ENCODE measurements at places on chromosomes 4 and X.

GRCh38 chrX:113935518-113935917 lies 648.4 kb upstream of the HTR2C start:
- peak; percentile 1 for DNase-seq

GRCh38 chr4:64174247-64174882 lies 234.9 kb downstream of the TECRL start:
- no peak for DNase-seq

GRCh38 chr4:12178614-12179610 lies 750.2 kb upstream of the HS3ST1 start:
- DNase-seq, result no peak

GRCh38 chr4:47612116-47613023 lies 127.3 kb downstream of the ATP10D start:
- no peak for DNase-seq

- no peak for DNase-seq
Observed at GRCh38 chr4:6423575-6423974, 48.8 kb downstream of the PPP2R2C start.

GRCh38 chr4:76758996-76759395 lies 138.9 kb downstream of the SOWAHB start:
- no peak for DNase-seq

DNA sequence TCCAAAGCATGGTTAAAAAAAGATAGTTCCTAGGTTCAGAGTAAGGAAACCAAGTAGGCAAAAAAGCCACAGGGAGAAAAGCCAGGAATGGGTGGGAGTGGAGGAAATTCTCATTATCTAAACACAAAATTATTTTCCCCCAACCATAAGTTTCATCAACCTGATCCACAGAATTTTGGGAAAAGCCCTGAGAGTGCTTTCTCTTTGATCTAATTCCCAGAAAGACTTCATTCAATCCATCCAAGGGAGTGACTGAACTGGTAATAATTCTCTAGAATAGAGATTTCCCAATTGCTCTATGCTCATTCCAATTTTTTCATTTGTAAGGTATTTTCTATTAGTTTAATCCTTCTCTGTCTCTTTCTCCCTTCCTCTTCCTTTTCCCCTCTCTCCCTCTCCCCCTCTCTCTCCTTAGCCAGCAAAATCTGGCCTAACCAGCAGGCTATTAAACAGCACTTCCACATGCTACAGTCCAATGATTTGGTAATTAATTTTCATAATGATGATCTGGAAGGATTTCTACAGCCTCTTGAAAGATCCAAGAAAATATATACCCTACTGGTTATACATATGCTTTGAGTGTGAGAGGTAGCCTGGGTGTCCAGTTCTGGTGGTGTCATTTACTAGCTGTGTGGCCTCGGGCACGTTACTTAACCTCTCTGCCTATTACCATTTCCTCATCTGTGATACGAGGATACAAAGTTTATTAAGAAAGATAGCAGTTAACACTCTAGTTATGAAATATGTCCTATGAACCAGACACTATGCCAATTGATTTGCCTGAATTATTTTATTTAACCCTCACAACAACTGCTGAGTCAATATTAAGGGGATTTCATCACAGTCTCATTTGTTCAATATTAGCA lies 251.5 kb upstream of the RASGEF1B start:
- DNase-seq, result no peak

- DNase-seq, result no peak
Observed at GRCh38 chr4:11632025-11632424, 203.3 kb upstream of the HS3ST1 start.

GRCh38 chr4:24131954-24132673 lies 242.3 kb upstream of the PPARGC1A start:
- DNase-seq, result no peak

DNA sequence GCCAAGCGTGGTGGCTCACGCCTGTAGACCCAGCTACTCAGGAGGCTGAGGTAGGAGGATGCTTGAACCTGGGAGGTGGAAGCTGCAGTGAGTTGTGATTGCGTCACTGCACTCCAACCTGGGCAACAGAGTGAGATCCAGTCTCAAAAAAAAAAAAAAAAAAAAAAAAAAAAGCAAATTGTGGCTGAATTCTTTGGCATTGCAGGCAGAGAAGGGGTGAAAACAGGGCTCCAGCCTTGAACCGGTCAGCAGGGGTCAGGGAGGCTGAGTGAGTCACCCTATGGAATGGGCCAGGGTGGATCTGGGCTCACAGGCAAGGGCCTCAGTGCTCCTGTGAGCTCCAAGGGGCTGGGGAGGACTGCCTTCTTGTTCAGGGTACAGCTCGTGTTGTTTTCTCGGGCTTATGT lies 13.2 kb upstream of the FAM3A start:
- DNase-seq, result no peak

GRCh38 chr4:16104520-16104919 lies 20.7 kb upstream of the PROM1 start:
- no peak for DNase-seq

DNA sequence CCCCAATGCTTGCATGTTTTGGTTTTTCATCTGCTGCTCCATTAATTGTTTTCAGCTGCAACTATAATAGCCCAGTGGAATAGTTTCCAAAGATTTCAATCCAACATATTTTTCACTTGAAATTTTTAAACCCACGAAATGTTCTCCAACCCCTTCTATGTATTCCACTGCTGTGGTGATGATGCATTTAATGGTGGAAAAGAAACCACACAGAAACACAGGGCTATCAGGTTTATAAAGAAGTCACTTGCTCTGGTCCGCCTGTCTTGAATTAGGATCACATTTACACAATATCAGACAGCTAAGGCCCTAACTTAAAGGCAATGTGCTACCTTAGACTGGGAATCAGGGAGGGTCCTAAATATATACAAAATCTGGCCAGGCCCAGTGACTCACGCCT lies 35.0 kb downstream of the OPHN1 start:
- DNase-seq, result no peak

- peak; percentile 52 for DNase-seq
Observed at GRCh38 chr4:184503869-184504300, 29.5 kb upstream of the IRF2 start.

DNA sequence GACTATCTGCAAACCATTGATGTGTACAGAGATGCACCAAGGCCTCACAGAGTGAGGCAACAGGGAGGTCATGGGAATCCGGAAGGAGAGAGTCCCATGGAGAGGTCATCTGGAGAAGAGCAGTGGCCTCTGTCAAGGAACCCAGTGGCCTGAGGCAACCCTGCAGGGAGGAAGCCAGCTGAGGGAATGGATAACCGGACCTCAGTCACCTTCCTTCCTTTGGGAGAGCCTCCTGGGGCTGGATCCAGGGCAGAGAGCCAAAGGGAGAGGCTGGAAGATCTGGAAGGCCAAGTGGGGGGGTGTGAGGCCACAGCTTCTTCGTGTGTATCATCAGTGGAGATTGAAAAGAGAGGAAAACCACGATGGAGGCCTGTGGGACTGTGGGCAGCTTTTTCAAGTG lies 24.3 kb upstream of the CD38 start:
- no peak for DNase-seq

- no peak for DNase-seq
Observed at GRCh38 chrX:129773649-129774458, 5.9 kb upstream of the SASH3 start.

DNA sequence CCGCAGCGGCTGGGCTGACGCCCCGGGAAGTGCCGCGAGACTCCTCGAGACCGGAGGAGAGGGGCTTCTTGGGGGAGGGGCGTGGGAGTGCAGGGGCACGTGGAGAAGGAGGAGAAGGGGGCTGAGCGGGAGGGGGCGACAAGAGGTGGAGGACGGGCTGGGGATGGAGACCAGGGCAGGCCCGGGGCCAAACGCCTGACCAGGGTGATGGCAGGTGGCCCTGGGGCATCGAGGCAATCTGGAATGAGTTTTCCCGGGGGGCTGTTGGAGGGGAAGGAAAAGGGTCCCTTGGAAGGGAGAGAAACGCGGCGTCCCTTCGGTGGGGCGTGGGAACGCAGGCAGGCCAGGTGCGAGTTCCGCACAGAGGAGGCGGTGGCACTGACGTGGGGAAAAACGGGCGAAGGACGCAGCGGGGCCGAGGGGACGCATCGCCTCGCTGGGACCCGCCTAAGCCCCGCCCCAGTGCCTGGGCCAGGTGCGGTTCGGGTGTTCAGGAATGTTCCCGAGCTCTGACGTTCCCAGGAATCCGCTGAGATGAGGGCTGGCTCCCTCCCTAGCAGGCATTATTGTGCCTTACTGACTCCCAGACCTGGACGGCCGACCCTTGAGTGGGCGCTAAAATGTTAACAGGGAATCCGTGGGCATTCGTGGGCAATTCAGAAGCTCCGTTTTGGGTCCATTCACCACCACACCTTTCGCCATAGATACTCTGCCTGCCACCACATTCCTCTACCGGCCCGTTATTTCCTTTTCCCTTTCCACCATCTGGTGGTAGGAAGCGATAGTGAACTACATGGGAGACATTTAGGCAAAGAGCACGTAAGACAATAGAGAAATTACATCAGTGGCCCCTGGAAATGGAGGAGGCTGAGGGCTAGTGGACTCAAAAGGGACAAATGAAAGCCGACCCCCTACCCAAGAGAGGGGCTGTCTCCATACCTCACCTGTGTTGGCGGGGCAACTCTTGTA lies 795 bp upstream of the SH3KBP1 start:
- DNase-seq, result peak; percentile 75

GRCh38 chr4:82779032-82779431 lies 19.6 kb downstream of the SCD5 start:
- DNase-seq, result no peak

GRCh38 chr4:101019941-101020401 lies 327.4 kb downstream of the PPP3CA start:
- peak; percentile 81 for DNase-seq

DNA sequence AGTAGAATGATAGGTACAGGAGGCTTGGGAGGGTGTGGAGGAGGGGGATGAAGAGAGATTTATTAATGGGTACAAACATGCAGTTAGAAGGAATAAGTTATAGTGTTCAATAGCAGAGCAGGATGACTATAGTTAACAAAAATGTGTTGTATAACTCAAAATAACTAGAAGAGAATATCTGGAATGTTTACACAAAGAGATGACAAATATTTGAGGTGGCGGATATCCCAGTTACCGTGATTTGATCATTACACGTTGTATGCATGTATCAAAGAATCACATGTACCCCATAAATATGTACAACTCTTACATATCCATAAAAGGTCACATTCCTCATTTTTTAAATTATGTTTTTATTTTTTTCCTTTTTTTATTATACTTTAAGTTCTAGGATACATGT lies 456.6 kb downstream of the MAGEB5 start:
- DNase-seq, result no peak
